Pulmonary artery endothelial cell (primary cell): ENCODE measurements at places on chromosomes 6 and 20.

DNA sequence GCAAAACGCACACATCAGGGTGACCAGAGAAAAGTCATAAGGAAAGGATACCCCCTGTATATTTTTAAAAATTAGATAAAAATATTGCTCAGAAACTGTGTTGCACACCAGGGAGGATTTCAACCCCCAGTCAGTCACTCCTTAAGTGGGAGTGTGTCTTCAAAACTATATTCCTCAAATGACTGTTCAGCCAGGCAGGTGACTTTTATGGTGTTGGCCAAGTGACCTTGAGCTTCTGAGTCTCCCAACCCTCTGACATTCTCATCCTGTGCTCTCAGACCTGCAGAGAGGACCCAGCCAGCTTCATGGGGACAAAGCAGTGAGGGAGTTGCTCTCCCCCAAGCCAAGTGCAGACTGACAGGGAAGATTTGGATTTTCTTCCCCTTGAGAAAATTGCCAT lies 311.9 kb upstream of the JARID2 start:
- DNase-seq = no peak

GRCh38 chr20:20926222-20926905 lies 179.8 kb downstream of the LINC00237 start:
- DNase-seq = no peak

DNA sequence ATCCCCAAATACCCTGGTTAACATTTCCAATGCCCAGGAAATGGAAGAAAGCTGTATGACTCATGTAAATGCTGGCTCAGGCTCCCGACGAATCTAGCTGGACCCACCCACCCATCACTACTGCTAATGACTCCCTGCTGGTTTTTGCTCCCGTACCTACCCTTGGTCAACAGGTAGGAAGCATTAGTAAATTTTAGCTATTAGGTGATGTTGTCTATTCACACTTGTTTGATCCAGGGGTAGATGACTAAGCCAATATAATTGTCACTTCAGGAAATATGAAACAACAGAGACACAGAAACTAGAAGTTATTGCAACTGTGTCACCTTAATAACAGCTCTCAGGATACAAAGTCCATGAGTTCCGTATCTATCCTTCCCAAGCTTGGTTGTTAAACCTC lies 94.4 kb upstream of the BEND6 start:
- no peak for DNase-seq

DNA sequence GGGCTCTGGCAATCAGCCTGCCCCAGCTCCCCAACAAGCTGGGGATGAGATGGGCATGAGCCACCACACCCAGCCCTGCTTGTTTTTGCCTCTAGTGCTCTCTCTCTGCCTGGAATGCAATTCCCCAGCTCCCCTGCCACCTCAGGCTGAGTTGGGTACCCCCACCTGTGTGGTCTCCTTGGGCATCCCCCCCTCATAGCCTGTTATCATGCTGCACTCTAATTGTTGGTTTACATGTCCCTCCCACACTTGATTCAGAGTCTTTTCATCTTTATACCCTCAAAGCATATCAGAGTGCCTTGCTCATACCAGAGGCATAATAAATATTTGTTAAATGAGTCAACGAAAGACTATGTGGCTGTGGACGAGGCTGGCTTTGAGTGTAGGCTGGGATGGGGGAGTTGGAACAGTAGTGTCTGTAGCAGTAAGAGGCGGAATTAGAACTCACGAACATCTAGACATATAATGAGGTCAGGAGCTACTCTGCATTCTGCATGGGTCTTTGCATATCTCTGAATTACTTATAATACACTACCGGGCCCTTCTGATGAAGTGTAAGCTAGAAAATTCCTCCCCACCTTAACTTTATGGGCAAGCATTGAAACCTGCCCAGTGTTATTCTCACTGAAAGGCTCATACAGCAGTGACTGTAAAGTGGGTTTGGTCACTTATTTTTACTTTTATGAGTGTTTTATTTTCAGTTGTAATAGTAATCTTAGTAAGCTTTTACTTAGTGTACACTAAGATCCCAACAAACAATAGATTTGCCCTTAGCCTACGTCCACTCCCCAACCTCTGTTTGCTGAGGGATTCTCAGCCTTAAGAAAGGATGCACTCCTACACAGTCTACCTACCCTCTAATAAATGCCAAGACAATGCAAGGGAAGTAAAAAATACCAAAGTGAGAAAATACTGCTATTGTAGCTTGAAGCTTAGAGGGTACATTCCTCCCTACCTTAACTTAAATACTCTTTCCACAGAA lies 58.7 kb downstream of the EDN1 start:
- peak; percentile 44 for DNase-seq
